ENCODE measurements at places on chromosomes 3 and 15.
A peak's percentile ranks its signal among the peaks of the same experiment; 100 is the strongest.

DNA sequence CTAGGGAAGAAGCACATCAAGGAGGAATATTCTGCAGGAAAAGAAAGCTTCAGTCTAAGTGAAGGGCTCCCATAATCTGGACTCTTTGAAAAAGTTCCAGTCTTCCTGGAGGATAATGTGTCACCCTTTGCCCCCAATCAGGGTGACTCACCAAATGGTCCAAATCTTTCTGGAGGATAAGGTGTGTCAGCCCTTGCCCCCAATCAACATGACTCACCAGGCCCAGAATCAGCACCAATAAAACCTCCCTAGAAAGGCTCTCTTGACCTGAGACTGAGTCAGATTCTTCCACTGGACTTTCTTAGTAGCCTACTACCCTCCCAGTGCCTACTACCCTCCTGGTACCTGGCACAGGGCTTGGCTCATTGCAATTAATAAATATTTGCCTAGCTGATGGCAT, 9.5 kb upstream of the ARL14 start:
- DNase-seq, result peak; percentile 96

DNA sequence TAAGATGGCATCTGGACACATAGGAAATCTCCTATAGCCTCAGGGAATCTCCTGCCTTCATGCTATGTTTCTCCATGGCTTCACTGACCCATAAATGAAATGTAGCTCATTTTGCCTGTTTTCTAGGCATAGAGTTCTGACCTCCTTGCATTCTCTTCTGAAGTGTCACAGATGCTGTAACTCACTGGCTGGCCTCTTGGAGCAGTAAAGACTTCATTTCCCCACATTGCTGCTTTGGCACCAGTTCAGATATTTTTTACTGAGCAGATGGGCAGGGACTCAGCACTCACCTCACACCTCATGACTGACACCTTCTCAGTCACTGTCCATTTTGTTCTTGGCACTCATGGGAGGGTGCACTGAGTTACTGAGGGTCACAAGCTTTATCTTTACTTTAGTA, 286.7 kb upstream of the TGFBR2 start:
- DNase-seq, result peak; percentile 82

DNA sequence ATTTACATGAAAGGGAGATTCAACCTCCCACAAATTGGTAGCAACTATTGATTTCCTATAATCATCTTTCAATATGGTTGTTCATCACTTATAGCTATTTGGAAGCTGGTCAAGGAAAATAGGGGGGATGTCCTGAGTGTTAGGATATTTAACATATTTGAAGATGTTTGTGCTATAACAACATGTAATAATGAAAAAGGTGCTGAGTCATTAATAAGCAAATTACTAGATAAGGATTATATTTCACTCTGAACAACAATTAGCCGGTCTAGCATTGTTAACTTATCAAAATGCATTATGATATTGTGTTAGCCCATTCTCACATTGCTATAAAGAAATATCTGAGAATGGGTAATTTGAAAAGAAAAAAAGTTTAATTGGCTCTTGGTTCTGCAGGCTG, 225.8 kb upstream of the ARPP21 start:
- DNase-seq, result no peak

DNA sequence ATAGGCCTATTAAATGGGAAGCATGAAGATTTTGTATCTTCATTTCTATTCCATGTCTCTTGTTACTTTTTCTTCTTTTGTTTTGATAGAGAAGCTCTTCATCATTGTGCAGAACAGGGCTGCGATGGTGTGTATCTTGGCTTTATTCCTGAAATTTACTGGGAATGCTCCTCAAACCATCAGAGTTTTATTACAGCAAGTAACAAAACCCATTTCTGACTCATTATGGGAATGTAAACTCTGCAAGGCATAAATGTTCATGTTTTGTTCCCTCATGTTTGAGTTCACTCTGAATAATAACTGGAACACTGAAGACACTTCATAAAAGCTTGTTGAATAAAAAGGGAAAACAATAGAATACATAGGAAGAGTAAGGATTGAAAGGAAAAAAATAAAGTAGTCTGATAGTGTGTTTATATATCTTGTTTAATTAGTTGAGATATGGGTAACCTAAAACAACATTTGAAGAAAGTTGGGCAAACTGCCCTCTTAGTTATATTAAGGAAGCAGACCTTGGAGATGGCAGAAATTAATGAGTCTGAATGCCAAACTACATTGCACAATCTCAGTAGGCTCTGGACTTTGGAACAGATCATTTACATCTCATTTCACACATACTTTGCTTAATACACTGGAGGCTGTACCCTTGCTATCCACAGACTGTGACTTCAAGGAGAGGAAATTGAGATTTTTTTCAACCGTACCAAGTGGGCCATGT, 521.5 kb downstream of the GRM7 start:
- peak; percentile 98 for DNase-seq

GRCh38 chr3:58236527-58237237, 910 bp upstream of the ABHD6 start:
- no peak for DNase-seq

GRCh38 chr3:83011481-83011880, 1250.0 kb upstream of the GBE1 start:
- DNase-seq, result no peak

GRCh38 chr3:49411535-49411967, 225 bp downstream of the RHOA start:
- DNase-seq, result no peak

GRCh38 chr3:136712941-136713340, 39.2 kb downstream of the STAG1 start:
- no peak for DNase-seq

DNA sequence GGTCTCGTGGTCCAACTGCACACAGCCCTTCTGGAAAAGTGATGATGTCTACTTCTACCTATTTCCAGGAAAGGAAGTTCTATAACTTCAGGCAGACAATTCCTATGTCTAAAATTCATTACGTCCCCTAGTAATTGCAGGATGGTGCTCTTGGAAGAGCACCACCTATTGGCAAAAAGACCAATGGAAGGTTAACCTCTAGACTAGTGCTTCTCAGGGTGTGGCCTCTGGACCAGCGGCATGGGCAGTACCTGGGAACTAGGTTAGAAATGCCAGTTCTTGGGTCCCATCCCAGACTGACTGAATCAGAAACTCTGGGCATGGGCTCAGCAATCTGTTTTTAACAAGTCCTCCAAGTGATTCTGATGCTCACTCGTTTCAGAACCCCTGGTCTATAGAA, 258.3 kb upstream of the ICE2 start:
- no peak for DNase-seq

GRCh38 chr15:62119227-62119864, 45.7 kb downstream of the C2CD4B start:
- peak; percentile 100 for DNase-seq

DNA sequence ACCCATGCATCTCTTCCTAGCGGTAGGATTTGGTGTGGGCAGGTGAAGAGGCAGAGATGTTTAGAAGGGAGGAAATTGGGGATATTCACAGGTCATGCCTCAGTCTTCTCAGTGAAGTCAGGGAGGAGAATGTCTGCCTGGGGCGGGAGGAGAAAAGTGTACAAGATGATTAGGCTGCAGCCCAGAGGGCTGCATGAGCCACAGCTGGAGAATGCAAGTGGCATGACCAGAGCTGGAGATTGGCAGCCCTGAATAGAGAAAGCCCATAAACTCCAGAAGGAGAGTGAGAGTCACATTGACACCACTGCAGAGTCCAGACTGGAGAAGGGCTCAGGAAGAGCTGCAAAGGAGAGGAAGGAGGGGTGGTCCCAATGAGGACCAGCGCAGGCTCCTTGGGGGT, 22.6 kb downstream of the PDHB start:
- no peak for DNase-seq

GRCh38 chr3:123723522-123724168, 138.8 kb upstream of the HACD2 start:
- DNase-seq, result peak; percentile 71

DNA sequence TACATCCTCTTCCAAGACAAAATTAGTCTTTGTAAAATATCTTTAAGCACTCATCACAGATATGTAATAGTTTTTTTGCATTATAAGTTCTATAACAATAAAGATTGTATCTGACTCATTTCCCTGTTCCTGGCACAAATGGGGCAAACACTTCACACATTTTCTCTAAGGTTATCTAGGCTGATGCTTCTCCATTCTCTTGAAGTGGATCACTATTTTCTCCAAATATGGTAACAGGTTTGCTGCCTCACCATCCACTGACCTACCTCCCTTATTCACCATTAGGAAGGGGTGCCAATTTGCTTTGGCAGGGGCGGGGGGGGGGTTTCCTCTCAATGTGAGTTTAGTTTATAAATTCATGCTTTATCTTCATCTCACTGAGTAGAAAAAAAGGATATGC, 767.7 kb upstream of the LMCD1 start:
- no peak for DNase-seq

GRCh38 chr15:82570721-82571508, 30.7 kb upstream of the RPS17 start:
- peak; percentile 36 for DNase-seq

DNA sequence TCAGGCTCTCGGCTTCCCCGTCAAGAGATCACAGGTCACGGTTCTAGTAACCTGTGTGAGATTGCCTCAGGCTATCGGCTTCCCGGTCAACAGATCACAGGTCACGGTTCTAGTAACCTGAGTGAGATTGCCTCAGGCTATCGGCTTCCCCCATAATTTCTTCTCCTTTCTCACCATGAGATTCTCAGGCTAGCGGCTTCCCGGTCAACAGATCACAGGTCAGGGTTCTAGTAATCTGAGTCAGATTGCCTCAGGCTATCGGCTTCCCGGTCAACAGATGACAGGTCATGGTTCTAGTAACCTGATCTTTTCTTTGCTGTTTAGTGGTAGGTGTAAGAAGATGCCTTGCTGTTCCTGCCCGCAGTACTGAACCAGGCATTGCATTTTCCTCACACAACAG, 418.2 kb upstream of the ZNF717 start:
- peak; percentile 4 for DNase-seq
